Naive thymus-derived CD4-positive, alpha-beta T cell (primary cell): ENCODE measurements at places on chromosomes 7 and 10. TPM values are rescaled to one million over a fixed set of nuclear protein-coding genes. Genes with fewer than 3 reads are reported as not detected.
A peak's percentile ranks its signal among the peaks of the same experiment; 100 is the strongest.

The LRIT2 gene
- polyA plus RNA-seq = not detected

GRCh38 chr10:50557130-50557682 is 66.5 kb downstream of the SGMS1 start:
- no peak for DNase-seq
- no peak overlapping the region for H3K27ac ChIP-seq
- H3K4me1 ChIP-seq = no peaks in the 10 kb centered on the region
- H3K27me3 ChIP-seq = no peaks in the 10 kb centered on the region
- H3K36me3 ChIP-seq = no peaks in the 10 kb centered on the region

DNA sequence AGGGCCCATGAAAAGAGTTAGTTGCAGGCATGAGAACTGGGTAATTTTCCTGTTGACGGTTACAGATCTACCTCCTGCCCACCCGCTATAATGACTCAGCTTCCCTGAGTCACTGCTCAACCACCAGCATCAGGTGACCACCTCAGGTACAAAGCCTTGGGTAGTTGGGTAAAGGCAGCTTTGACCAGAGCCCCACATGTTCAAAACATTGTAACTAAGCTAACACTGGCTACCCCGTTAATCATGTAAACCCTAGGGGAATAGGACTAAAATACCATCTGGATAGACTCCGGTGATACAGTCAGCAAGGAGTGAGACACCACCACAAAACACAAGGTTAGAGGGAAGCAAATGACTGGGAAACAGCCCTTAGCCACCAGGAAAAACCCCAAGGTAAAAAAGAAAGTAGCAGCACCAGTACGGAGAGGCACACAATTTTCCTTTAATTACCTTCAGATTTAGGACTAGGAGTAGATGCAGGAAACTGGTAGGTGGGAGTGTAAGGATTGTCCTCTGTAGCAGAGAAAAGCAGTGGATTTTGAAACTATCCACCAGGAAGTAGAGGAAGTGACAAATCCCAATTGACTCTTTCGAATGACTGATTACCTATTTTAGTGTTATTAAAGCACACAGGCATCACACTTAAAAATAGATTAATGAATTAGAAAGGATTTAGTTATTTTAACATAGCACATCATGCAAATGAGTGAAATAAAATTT is 103.5 kb upstream of the PDLIM1 start:
- no peak for DNase-seq
- no peaks in the 10 kb centered on the region for H3K36me3 ChIP-seq
- no peak overlapping the region for H3K4me3 ChIP-seq
- no peaks in the 10 kb centered on the region for H3K4me1 ChIP-seq
- no peak overlapping the region for H3K27ac ChIP-seq

The STRIP2 gene
- polyA plus RNA-seq = not detected

The CDC14C gene
- not detected for polyA plus RNA-seq

The SGCE gene
- polyA plus RNA-seq = 0.43 TPM

GRCh38 chr10:73867126-73867807 is 7.1 kb downstream of the CAMK2G start:
- H3K36me3 ChIP-seq = no peaks in the 10 kb centered on the region
- H3K4me1 ChIP-seq = peaks cover 84% of the 10 kb centered on the region
- H3K27ac ChIP-seq = peak overlapping the region; percentile 67
- no peaks in the 10 kb centered on the region for H3K27me3 ChIP-seq

- H3K36me3 ChIP-seq = no peaks in the 10 kb centered on the region
- H3K27me3 ChIP-seq = no peaks in the 10 kb centered on the region
- H3K27ac ChIP-seq = no peak within 1 kb of the TSS
- no peak for DNase-seq
These were observed at the start of gene FAM107B for GRCh38 chr10:14774797-14775196. FAM107B (minus strand) TSS chr10:14774897; CDS start chr10:14774663, 234 bp downstream.

GRCh38 chr10:60661637-60662036 is 116.6 kb upstream of the CDK1 start:
- no peaks in the 10 kb centered on the region for H3K27me3 ChIP-seq
- H3K36me3 ChIP-seq = no peaks in the 10 kb centered on the region
- no peaks in the 10 kb centered on the region for H3K4me1 ChIP-seq
- H3K27ac ChIP-seq = no peak overlapping the region
- no peak for DNase-seq
- no peak overlapping the region for H3K4me3 ChIP-seq

DNA sequence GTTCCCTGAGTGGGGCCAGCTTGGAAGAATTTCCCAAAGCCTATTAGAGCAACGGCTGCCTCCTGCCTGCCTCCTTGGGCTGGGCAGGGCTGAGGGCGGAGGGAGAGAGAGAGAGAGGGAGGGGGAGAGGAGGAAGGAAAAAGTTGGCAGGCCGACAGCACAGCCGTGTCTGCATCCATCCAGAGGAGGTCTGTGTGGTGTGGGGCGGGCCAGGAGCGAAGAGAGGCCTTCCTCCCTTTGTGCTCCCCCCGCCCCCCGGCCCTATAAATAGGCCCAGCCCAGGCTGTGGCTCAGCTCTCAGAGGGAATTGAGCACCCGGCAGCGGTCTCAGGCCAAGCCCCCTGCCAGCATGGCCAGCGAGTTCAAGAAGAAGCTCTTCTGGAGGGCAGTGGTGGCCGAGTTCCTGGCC is at the start of gene AQP1:
AQP1 (plus strand) TSS at position 293 of the 409 bp plus-strand sequence; CDS start at position 350, 57 bp downstream.
- H3K27ac ChIP-seq = no peak within 1 kb of the TSS
- DNase-seq = no peak
- H3K4me1 ChIP-seq = no peaks in the 10 kb centered on the region
- no peaks in the 10 kb centered on the region for H3K27me3 ChIP-seq

The COL26A1 gene
- not detected for polyA plus RNA-seq

The VSTM2A gene
- not detected for polyA plus RNA-seq

DNA sequence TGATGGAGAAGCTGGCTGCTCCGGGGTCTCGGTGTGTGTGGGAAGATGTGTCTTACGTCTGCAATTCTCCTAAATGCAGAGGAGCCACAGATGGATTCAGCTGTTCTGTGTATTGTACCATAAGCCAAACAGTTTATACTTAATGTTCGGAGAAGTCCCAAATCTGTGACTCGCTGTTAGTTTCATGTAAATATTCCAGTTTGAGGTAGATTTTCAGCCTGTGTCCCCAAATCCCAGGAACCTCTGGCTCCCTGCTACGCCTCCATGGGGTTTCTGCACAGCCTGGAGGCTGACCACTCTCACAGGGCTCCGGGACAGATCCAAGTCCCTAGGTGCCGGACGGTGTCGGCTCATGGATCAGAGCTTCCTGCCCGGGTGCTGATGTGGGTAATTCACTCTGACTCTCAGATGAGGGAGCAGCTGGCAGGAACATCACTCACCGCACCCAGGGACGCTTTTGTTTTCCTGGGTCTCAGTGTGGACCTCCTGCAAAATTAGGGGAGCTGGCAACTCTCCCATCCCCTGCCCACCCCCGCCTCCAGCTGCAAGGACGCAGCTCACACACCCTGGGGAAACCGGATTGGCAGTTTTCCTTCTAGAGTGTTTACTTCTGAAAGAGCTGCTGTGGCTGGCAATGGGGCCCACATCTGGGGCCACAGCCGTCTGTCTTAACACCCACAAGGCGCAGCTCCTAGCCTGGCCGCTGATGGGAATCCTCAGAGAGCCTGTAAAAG is 421.1 kb upstream of the FOXK1 start:
- H3K4me1 ChIP-seq = no peaks in the 10 kb centered on the region
- no peak overlapping the region for H3K27ac ChIP-seq
- no peaks in the 10 kb centered on the region for H3K36me3 ChIP-seq
- no peak overlapping the region for H3K4me3 ChIP-seq
- no peaks in the 10 kb centered on the region for H3K27me3 ChIP-seq
- DNase-seq = no peak

DNA sequence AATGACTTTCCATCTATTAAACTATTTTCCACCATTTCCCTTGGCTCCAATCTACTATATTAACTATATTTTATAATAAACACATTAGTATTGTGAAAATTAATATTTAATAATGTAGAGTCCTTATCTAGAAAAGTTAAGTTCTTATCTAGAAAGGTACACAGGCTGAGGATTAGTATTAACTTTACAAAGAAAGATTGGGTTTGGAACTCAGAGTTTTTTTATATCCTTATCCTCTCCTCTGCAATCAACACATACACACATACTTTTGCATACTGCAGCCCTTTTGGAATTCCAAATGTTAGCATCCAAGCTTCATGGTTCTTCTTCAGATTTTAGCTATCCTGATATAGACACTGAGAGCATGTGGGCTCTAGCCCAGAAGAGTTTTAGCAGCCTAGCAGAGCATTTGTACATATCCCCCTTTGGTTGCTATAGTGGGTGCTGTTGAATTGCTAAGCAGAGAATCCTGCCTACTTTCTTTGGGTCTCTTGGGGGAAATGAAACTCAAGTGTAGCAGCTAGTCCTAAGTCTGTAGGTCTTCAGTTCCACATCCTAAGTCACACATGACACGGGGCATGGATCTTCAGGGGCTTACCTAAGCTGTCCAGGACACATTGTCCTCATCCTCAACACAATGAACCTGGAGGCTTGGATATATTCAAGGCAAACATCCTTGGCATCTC is 874.6 kb downstream of the LRMDA start:
- H3K27me3 ChIP-seq = no peaks in the 10 kb centered on the region
- no peaks in the 10 kb centered on the region for H3K36me3 ChIP-seq
- no peak for DNase-seq
- H3K4me3 ChIP-seq = no peak overlapping the region
- H3K27ac ChIP-seq = no peak overlapping the region

DNA sequence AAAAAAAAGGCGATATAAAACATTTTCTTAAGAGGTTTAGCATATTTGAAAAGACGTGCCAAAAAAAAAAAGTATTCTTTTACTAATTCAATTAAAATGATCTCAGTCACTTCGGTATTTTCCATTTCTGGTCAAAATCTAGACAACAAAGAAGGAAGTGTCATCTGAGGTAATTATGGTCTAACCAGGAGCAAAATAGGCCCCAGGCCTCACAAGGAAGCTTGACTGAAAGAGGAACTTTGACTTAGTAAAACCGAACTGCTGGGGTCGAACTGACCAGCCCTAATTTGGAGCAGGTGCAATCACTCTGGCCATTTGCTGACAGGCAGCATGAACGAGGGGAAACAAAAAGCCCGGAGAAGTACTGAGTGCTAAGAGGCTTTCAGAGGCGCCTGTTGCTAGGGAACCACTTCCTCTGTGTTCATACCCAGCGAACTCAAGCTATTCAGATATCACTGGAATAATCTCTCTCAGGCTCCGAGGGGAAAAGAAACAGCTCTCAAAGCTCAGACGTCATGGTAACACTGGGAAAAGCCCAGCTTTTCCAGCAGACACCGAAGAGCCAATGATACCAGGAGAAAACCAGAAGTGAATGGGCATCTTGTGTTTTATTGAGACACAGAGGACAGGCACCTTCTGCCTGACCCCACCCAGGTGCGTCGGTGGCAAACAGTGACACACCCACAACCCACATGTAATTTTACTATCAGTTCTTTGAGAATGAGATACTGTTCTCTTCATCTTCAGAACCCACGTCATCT is 126.5 kb downstream of the FAM107B start:
- H3K27ac ChIP-seq = peak overlapping the region; percentile 98
- H3K4me1 ChIP-seq = peaks cover 31% of the 10 kb centered on the region
- peak; percentile 93 for DNase-seq

The TUBAL3 gene
- not detected for polyA plus RNA-seq

DNA sequence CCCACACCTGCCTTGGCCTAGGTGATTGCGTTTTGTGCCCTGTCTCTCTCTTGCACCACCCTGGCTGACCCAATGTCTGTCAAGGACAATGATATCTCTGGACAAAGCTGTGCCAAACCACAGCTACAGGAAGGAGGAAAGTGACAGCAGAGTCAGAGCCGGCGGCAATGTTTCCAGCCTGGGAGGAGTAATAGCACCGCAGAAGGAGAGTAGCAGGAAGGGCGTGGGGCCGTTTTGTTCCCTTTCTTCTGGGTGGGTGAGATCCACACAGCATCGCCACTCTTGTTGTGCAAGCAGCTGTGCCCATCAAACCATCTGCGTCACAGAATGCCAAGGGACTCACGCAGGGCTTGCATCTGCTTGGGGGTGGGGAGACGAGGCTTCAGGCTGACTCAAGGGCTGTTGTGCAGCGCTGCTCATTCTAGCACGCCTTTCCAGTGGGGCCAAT is 341.6 kb upstream of the AUTS2 start:
- no peak overlapping the region for H3K27ac ChIP-seq
- H3K27me3 ChIP-seq = no peaks in the 10 kb centered on the region
- no peaks in the 10 kb centered on the region for H3K4me1 ChIP-seq

The PLEKHS1 gene
- not detected for polyA plus RNA-seq

The RSU1 gene
- 102 TPM for polyA plus RNA-seq

The AIFM2 gene
- polyA plus RNA-seq = 0.91 TPM

DNA sequence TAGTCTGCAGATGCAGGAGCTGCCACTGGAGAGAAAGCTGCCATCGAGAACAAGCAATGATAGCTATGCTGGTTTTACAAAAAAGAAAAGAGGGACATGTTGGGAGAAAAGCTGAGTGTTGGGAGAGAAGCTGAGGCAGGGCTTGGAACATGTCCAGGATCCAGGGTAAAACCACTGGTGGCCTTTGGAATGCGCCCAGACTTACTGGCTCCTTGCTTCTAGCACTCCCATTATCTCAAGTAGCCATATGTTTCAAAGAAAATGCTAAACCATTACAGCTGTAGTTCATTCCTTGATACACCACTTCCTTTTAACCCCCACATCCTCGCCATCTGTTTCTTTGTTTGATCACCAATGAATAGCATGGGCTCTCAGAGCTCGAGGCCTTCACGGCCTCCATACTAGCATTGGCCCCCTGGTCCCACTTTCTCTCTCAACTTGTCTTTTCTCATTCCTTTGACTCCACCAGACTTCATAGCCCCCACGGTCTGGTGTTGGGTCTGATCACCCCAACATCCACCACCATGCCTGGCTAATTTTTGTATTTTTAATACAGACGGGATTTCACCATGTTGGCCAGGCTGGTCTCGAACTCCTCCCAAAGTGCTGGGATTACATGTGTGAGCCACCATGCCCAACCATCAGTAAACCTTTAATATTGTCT is 23.8 kb upstream of the PLAC9 start:
- no peak overlapping the region for H3K4me3 ChIP-seq
- no peak for DNase-seq
- no peaks in the 10 kb centered on the region for H3K36me3 ChIP-seq

GRCh38 chr7:135100856-135101255 is 47.0 kb upstream of the TMEM140 start:
- no peak overlapping the region for H3K27ac ChIP-seq
- H3K36me3 ChIP-seq = no peaks in the 10 kb centered on the region
- no peak overlapping the region for H3K4me3 ChIP-seq
- DNase-seq = no peak

The TWIST1 gene
- polyA plus RNA-seq = not detected

The LIPJ gene
- not detected for polyA plus RNA-seq

- H3K27ac ChIP-seq = no peak overlapping the region
- no peaks in the 10 kb centered on the region for H3K36me3 ChIP-seq
- H3K4me1 ChIP-seq = no peaks in the 10 kb centered on the region
- no peak for DNase-seq
These were observed 351.0 kb downstream of the TCERG1L start for GRCh38 chr10:130960531-130960930.

GRCh38 chr7:66602159-66602558 is 26.5 kb upstream of the KCTD7 start:
- no peak overlapping the region for H3K4me3 ChIP-seq
- H3K27me3 ChIP-seq = no peaks in the 10 kb centered on the region
- no peaks in the 10 kb centered on the region for H3K36me3 ChIP-seq
- H3K4me1 ChIP-seq = no peaks in the 10 kb centered on the region
- no peak overlapping the region for H3K27ac ChIP-seq

- DNase-seq = no peak
- H3K27me3 ChIP-seq = no peaks in the 10 kb centered on the region
- no peak overlapping the region for H3K27ac ChIP-seq
- H3K4me3 ChIP-seq = no peak overlapping the region
- H3K36me3 ChIP-seq = no peaks in the 10 kb centered on the region
These were observed 29.3 kb downstream of the KLF6 start for GRCh38 chr10:3755440-3756359.

The TMEM248 gene
- polyA plus RNA-seq = 104 TPM
